Fibroblast of skin of right quadriceps (primary cell): ENCODE measurements at places on chromosomes 3 and 15.

DNA sequence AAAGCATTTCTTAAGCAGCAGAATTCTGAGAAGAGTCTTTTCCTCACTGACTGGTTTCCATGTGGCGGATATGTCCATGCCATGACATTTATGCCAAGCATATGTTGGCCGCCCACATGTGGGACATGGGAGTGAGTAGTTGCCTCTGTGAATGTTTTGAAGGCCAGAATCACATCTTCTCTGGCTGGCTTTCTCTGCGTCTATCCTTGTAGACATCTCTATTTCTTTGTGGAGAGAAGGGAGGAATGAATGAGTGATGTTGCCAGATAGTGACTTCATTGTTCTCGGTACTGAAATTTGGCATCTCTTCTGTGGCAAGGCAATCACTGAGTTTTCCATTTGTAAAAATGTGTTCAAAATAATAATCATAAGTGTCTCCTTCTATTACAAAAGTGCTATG, 316.0 kb downstream of the CLSTN2 start:
- DNase-seq = no peak

- DNase-seq = no peak
Measured at GRCh38 chr15:51240066-51240465, 98.3 kb downstream of the CYP19A1 start.

- DNase-seq = no peak
Measured at GRCh38 chr15:48477795-48478360, 146.6 kb downstream of the DUT start.

DNA sequence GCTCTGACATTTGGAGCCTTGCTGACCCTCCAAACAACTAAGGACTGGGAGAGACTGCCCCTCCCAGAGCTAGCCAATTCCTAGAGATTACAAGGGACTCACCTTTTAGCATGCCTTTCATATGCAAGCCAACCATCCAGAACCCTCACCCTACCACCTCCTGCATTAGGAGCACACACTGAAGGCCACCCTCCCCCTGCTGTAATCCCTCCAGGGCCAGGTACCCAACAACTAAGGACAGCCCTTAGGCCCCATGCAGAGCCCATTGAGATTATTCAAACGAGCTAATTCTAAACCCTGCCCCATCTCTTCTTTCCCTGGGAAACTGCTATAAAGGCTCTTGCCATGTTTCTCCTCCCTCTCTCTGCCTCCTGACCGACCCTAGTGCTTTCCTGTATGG, 352.6 kb downstream of the ERC2 start:
- no peak for DNase-seq

DNA sequence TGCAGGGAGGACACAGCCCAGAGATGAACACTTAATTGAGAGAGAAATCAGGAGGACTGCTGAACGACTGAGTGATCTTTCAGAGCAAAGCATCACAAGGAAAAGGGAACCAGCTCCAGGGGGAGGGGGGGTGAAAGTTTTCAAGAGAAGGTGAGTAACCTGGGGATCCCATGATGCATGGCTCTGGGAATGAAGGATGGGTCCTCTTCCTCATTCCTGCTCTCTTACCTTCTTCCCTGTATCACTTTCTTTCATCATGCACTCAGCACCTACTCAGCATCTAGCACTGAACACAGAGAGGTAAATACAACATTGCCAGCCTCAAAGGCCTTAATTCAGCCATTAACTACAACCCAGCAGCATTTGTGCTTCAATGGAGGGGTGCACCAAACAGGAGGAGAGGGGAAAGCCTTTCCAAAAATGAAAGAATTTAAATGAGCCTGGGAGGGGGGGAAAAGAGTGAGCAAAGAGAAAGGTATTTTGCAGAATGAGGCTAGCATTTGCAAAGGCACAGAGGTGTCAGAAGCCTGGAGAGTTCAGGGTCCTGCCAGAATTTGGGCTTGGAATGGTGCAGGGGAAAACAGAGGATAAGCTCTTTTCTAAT, 427.4 kb downstream of the FOXP1 start:
- no peak for DNase-seq

GRCh38 chr15:44698641-44699040, 12.5 kb downstream of the PATL2 start:
- DNase-seq = no peak

DNA sequence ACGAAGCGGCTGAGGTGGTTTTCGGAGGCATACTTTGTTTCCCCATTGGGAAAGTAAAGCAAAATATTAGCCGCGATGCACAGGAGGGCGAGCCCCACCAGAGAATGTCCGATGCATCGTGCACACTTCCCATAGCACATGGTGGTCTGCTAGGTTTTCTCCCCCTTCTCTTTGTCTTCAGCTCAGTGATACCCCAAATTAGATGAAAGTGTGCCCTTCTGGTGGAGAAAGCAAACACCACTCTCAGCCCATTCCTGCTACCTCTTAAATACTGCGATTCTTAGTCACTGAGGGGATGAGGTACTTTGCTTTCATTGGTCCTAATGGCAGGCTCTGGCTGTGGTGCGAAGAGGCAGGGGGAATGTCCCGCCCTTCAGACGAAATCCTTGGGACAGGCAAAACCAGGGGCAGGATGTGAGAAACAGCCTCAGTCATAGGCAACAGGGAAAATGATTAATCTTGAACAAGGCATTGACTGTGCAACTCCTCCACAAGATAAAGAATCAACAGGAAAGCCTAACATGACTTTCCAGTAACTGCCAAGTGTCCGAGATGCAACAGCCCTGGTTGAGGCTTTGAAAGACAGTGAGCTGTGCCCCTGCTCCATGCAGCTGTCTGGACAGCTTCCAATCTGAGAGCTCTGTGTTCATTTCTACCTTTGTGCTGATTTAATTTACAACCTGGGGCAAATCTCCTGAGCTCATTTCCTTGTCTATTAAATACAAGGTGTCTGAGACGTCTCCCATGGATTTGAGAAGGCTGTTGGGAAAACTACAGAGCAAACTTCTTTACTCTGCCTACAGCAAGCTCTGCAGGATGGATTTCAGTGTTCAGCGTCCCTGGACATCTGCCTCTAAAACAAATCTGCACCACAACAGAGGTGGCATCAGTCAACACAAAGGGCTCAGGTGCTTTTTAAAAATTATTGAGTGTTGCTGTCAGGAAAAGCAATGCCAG, at the start of gene TM4SF1:
Gene TM4SF1, minus strand, starts transcription at position 242 of the 957 bp plus-strand sequence. Its CDS starts 102 bp downstream, at position 140.
- peak; percentile 91 for DNase-seq

- DNase-seq = no peak
Measured at GRCh38 chr15:51131596-51132290, 37.0 kb upstream of the TNFAIP8L3 start.

- no peak for DNase-seq
Measured at GRCh38 chr3:105649480-105649879, 219.3 kb downstream of the CBLB start.

- DNase-seq = no peak
Measured at GRCh38 chr3:81891055-81891895, 129.8 kb upstream of the GBE1 start.

DNA sequence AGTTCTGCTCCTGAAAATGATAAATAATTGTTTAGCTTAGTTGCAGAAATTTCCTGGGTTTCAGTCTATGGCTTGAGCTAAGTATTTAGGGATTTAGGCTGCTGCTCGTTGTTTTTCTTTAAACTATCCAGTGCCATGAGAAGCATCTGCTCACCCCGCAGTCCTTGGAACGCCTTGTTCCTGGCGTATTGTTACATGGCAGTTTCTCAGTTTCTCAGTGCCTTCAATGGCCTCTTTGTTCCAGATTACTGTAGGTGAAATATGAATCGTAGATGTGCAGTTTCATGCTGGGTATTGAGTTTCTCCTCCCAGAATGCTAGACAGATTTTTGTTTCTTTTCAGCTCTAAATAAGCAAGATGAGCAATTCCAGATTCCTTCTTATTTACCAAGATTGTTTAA, 269.5 kb upstream of the GBE1 start:
- DNase-seq = no peak

DNA sequence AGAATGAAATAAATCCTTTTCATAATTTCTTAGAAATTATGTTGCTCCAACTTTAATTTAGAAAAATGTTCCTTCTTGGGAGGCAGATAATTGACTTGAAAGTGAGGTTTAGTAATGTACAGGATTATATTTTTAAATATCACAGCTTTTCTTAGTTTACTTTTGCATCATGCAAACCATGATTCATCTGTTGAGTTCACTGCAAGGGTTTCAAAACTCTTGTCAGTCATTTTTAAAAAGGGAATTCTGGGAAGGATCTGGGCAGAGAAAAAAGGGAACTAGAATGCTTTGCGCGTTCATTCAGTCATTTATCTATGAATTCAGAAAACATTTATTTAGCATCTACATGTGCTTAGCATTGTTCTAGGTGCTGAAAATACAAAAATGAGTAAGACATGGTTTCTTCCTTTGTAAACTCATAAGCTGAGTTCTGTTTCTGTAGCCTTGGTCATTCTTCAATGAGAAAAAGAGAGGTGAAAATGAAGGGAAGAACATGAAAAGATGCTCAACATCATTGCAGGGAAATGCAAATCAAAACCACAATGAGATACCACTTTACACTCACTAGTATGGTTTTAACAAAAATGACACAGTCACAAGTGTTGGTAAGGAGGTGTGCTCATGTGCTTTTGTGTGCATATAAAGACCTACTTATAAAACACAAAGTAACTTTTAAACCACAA, 209.1 kb downstream of the NR1D2 start:
- DNase-seq = no peak

GRCh38 chr3:71130471-71131374, 452.8 kb downstream of the FOXP1 start:
- peak; percentile 82 for DNase-seq

DNA sequence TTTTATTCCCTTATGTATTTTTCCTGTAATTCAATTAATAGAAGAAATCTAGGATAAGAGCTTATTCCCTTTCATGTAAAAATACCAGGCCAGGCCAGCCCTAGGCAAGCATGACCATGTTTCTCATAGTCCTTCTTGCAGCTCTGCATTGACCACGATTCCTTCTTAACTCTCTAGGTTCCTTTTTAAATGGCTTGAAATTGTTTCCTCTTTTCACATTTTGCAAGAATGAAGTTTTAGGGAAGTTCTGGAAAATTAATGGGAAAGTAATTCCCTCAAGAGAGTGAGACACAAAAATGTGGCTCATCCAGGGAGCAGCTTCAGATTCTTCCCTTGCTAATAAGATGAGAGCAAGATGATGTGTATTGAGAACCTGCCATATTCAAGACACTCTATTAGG, 116.5 kb upstream of the FGF7 start:
- DNase-seq = no peak

GRCh38 chr3:128336337-128337156, 130.1 kb downstream of the DNAJB8 start:
- no peak for DNase-seq

DNA sequence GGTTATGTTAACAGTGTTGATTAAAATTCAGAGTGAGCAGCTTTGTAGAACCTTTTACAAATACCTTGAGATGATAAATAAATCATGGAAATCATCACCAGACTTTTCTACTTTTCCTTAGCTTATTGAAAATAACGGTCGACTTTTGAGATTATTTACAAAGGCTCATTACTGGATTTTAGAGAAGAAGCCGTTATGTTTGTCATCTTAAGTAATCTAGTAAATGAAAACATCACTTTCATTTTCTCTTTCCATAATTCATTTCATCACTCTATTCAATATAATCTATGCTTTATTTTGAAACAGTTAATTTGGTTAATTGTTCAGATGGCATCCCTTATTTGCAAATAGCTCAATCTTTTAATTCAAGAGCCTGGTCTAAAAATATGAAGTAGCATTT, 3.6 kb downstream of the PLCL2 start:
- DNase-seq = no peak

- no peak for DNase-seq
Measured at GRCh38 chr15:36805278-36805677, 225.9 kb downstream of the CDIN1 start.

DNA sequence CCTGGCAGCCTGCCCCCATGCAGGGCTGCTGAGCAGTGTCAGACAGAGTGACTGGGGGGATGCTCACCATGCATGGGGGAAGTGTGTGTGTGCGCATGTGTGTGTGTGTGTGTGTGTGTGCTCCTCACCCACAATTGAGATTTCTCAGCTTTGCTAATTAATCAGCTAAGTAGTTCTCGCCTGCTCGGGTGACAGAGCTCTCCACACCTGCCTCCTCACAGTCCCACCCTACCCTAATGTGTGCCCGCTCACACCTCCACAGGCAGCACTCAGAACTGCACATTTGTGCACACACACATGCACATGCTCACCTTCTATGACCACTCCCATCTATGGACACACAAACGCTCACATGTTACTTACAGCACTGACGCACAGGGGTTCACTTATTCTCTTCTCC, 37.3 kb downstream of the CACNA2D2 start:
- no peak for DNase-seq

GRCh38 chr3:112470788-112471187, 28.5 kb downstream of the BTLA start:
- peak; percentile 38 for DNase-seq

DNA sequence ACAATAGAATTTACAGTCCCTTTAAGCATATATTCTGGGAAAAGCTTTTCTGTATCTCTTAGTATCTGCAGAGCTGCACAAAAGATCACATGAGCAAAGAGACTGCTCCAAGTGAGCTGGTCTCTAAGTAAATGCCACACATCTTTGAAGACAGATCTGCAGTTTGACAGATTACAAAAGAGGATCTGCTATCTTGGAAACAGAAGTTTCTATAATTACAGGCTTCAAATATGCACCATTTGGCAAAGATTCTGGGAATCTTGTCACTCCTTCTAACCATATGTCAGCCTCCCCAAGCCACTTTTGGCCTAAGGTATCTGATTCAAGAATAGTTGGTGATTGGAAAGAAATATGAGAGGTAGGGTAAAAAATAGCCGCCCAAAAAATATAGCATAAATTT, 9.6 kb upstream of the CFAP44 start:
- no peak for DNase-seq

GRCh38 chr3:110969229-110970211, 102.1 kb upstream of the NECTIN3 start:
- no peak for DNase-seq

GRCh38 chr15:90586948-90587347, 57.2 kb downstream of the CRTC3 start:
- no peak for DNase-seq

DNA sequence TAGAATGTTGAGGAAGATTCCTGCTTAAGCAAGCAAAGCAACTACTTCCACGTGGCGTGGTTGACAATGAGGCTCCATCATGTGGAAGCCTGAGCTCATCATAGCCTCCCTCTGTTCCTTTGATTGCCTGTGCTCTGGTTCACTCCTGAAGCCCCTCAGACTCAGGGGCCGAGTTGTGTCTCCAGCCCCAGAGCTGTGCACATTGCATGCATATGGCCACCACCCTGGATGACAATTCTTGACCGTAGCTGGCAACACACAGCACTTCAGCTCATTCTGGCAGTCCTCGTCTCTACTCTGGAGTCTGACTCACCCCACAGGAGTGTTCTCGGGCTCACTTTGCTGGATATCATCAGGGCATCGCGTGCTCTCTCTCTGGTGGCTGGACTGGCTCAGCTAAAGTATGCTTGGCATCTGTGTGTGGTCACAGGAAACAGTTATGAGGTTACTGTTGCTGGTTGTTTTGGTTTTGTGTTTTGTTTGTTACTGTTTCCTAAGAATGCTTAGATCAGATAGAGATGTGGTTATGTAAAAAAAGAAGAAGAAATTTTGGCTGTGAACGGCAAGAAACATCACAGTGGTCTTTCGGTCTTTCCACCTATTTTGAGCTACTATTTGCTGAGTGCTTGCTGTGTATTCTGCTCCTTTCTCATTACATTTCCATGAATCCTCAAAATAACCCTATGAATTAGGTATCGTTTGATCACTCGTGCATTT, 41.6 kb upstream of the MRPS22 start:
- DNase-seq = peak; percentile 99
